ENCODE measurements at places on chromosomes 4 and X.

DNA sequence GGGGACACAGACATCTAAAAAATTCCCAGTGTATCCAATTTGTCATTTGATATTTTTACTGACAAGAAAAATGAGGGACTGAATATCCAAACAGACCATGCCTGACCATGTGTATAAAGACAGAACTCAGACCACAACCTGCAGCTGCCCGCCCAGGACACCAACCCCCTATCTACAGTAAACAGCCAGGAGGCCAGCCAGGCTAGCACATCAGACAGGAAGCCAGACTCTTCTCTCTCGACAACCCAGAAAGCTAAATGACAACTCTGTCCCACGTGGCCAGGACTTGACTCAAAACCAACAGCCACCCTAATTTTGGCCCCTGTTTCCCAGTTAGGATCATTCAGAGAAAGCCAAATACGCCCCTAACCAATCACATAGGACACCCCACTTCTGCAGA is 15.1 kb downstream of the AFAP1 start:
- no peak for DNase-seq

- DNase-seq, result peak; percentile 31
Observed at GRCh38 chrX:119685225-119686066, 7.5 kb downstream of the SEPTIN6 start.

DNA sequence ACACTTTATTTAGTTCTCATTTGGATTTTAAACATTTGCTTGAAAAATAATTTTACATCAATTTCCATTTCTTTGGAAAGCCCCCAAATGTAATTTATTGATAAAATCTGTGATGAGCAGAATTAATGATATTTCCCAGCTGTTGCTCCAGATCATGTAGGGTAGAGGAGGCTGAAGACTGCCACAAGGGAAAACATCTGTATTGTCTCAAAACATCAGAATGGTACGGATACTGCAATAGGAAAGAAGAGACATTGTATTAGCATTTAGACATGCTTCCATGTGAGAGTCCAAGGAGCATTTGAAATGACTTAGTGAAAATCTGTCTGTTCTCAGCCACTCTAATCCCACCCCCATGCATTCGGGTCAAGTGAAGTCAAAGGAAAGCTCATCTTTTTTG is 14.4 kb downstream of the ADH1A start:
- DNase-seq, result no peak

- DNase-seq, result no peak
Observed at GRCh38 chr4:5455003-5455585, 253.3 kb downstream of the EVC2 start.

GRCh38 chrX:87873347-87873941 is 355.8 kb downstream of the KLHL4 start:
- no peak for DNase-seq

DNA sequence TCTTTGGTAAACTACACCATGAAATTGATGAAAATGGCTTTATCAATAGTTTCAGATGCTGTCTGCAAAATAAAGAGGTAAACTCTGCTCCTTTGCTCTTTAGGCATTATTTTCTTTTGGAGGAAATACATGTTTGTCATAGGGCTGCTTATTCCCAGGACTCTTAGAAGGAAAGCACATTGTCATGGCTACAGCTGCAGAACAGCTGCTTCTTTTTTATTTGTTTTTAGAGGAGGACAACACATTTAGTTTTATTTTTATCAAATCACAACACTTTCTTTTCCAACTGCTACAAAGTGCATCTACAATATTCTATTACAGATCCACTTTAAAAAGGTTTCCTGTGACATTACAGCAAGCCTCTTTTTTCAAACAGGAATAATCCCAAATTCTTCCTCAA is 12.7 kb upstream of the HPF1 start:
- no peak for DNase-seq

- DNase-seq, result peak; percentile 51
Observed at GRCh38 chr4:108018040-108018883, 28.6 kb downstream of the HADH start.

- DNase-seq, result no peak
Observed at GRCh38 chrX:2654436-2655340, 36.4 kb upstream of the CD99 start.

DNA sequence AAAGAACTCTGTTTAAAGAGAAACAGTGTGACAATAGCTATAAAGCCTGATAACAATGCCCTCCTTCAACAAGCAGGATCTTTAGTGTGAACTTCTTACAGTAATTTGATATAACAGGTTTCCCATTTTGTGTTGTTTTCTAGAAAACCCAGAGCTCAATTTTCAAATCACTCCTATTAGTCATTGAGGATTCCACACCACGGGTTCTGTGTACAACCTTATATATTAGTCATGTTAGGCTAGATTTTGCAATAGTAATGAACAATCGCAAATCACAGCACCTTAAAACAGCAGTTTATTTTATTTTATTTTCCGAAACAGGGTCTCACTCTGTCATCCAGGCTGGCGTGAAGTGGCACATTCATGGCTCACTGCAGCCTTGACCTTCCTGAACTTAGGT is 1020.9 kb upstream of the INTU start:
- no peak for DNase-seq

GRCh38 chrX:12711435-12712040 is 79.7 kb upstream of the PRPS2 start:
- no peak for DNase-seq

DNA sequence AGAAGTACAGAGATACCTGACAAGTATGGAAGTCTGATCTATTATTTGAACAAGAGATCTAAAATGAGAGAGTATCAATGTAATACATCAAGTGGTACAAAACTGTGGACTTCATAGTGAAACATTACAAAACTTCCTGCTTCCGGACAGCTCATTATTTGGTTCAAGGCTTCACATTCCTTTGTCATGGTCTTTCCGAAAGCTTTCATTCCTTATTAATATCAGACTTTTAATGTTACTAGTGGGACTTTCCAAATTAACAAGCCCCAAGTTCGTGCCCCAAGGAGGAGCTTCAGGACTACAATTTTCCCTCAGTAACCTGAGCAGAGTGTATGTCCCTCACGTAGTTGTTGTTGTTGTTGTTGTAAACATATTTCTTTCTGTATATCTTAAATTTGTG is 1.2 kb downstream of the CHIC2 start:
- DNase-seq, result no peak

DNA sequence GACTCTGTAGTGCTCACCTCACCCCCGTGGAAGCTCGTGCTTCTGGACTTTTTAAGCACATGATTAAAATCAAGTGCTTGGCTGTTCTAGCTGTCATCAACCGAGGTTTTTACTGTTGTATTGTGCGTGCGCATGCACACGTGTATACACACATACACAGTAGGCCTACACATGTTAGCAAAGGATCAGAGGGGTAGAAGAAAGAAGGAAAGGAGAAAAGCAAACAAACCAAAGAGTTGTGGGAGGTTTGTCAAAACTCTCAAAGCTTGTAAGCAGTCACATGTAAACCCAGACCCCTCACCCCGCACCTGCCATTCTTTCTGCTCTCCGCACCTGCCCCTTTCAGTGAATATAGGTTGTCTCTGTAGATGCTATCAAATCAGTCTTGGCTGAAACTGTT is 311.8 kb downstream of the HS3ST1 start:
- DNase-seq, result no peak

- no peak for DNase-seq
Observed at GRCh38 chr4:102308032-102308799, 37.1 kb downstream of the SLC39A8 start.

- no peak for DNase-seq
Observed at GRCh38 chrX:118231464-118231863, 114.4 kb upstream of the WDR44 start.

DNA sequence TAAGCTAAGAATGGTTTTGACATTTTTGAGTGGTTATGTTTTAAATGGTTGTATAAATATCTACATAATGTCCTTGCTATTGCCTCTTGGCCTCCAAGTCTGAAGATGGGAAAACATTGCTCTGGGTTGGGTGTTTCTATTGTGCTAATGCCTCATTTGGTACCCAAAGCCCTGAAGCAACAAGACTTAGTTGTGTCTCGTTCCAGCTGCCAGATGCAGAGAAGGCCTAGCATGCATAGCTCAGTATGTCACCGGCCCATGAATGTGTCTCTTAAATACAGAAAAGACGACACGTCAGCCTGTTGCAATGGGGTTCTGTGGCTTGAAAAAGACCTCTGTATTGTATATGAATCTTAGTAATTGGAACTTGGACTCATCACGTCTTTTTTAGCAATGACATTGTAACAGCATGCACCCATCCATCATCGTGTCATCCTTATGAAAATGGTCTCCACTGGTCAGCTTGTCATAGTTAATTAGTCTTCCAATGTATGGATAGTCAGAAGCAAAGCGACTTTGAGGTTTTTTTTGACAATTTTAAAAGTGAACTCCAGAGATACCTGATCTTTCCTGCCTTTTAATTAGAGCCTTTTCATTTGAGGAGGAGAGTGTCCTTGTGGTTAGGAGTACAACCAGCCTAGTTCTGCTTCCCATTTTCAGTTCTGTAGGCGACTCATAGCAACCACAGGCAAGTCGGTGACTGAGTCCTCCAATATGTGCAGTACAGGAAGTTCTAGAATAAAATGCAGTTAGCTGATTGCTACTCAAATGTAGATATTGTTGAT is 126.4 kb upstream of the GATB start:
- DNase-seq, result no peak

DNA sequence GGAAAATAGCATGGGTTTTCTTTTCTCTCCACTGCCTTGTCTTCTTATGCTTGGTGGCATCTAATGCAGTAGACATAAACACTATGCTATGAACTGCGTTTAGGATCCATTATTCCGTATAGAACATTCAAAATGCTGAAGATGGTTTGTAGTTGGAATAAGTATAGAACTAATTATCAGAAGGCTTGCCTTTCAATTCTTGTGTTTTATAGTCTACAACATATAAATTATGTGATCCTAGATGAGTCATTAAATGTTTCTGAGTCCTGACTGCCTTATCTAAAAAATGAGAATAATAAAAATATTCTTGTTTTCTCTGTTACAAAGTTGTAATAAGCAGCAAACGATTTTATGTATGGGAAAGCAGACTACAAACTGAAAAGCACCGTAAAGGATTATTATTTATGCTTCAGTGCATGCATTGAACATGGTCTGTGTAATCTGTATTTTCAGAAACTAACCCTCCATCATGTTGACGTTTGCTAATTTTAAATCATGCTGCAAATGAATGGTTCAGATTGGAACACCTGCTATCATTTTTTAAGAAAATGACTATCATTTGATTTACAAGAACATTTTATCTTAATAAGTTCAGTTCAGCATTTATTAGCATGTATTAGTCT is 335.9 kb upstream of the AADAT start:
- no peak for DNase-seq

Data from effector memory CD4-positive, alpha-beta T cell (primary cell).